Lower leg skin (tissue), 4 donors: ENCODE measurements at places on chromosomes 5 and 9. TPM values are rescaled to one million over a fixed set of nuclear protein-coding genes. Genes with fewer than 3 reads are reported as not detected.

- DNase-seq = no peak
Observed at GRCh38 chr9:121886759-121887485, 206.2 kb downstream of the TTLL11 start.

DNA sequence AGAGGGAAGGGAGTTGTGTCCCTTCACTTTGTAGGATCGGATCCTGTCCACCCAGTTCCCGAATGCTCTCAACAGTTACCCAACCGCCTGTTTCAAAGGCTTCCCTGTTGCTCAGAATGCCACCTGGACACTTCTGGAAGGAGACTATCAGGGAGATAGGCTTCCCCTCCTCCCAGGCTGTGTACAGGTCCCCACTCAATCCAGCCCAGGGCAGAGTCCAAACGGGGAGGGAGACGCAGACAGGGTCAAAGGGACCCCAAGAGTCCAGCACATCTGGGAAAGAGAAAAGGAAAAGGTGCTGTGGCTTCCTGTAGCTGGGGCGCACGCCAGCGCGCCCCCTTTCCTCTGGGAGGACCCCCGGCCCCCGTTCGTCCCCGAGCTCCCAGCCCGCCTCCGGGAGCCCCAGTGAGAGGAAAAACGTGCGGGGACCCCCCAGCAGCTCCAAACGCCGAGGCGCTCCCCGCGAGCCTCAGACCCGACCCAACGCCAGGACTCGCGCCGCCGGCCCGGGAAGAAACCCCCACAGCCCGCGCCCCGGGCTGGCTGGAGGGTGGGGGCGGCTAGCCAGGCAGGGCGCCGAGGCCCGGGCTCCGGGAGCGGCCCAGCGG is 640 bp downstream of the SURF4 start:
- no peak for DNase-seq

GRCh38 chr5:180806351-180807011 is 3.9 kb upstream of the MGAT1 start:
- DNase-seq = peak; percentile 84

GRCh38 chr5:62083247-62083646 is 222.8 kb upstream of the KIF2A start:
- DNase-seq = no peak

GRCh38 chr5:172687940-172688339 is 46.9 kb downstream of the NEURL1B start:
- no peak for DNase-seq

- no peak for DNase-seq
Observed at GRCh38 chr5:120083851-120084542, 380.1 kb upstream of the PRR16 start.

The CD180 gene
- 0.36 TPM for total RNA-seq

The SGCD gene
- 0.53 TPM for total RNA-seq
